ENCODE measurements at places on chromosomes 2 and 18.

- ATAC-seq: no peak
Observed at GRCh38 chr2:86118130-86118529, 12.1 kb downstream of the PTCD3 start.

DNA sequence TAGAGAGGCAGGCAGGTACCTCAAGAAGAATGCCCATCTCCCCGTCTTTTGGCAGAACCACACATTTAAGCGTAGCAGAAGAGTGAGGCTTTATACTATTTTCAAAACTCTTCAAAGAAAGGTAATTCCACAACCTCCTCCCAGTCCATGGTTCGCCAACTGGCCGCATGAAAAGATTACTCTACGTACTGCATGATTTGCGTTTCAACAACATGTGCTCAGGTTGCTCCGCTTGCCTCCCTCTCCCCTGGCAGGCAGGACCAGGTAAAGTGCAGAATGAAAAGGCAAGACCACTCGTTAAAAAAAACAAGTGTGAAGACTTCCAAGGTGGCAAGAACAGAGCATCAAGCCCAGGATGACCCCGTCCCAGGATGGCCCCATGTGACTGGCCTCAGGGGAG lies 143.7 kb downstream of the SP3 start:
- no peak for ATAC-seq

DNA sequence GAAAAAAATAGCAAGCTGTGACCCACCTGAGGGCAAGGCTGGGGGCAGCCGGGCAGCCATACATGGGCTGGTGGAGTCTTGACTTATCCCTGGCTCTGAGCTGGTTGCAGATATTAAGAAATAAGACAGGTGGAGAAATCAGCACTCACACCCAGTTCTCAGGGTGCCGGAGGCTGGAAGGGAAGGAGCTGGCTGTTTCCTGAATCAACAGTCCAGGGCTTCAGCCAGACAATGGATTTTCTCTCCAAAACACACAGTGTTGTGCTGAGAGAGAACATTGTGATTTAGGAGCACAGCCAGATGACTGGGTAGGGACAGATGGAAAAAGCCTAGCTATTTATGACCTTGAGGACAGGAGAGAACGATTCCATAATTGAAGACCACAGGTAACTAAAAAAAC lies 208.8 kb downstream of the LDLRAD4 start:
- no peak for ATAC-seq

DNA sequence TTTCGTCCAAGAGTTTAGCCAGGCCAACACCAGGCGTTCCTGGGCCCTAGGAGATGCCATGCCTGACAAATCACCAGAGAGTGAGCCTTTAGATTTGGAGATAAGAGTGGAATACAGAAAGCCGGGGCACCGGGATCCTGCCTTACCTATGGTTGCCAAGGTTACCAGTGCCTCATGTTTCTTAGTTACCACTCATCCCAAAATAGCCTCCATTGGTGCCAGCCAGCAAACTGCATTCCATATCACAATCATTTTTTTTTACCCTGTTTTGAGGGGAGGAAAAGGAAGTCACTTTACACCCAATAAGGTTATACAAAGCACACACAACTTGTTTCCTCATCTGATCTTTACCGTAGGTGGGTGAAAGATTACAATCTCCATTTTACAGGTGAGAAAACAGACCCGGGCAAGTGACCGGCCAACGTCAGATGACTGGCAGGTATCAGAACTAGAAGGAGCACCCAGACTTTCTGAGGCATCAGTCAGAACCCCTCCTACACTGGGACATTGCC lies 48.3 kb upstream of the PDIA6 start:
- ATAC-seq: no peak

DNA sequence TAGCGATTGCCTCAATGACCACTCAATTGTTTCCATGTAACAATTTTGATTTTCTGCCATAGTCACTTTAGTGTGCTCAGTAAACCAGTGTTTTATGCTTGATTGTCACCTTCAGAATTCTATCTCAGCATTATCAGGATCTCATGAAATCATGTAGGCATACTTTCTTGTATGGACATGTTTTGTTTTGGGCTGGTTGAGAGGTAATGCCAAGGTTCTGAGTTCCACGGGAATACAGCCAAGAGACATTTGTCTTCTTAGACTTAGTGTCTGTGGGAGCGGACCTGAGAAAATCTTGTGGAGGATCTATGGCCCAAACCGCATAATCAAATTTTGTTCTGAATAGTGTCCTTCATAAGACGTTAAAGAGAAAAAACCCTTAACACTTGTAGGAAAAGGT lies 10.2 kb downstream of the MSTN start:
- no peak for ATAC-seq

GRCh38 chr2:73334045-73334444 lies 40.7 kb upstream of the EGR4 start:
- no peak for ATAC-seq

- no peak for ATAC-seq
Observed at GRCh38 chr2:10787176-10787968, 25.2 kb downstream of the PDIA6 start.

DNA sequence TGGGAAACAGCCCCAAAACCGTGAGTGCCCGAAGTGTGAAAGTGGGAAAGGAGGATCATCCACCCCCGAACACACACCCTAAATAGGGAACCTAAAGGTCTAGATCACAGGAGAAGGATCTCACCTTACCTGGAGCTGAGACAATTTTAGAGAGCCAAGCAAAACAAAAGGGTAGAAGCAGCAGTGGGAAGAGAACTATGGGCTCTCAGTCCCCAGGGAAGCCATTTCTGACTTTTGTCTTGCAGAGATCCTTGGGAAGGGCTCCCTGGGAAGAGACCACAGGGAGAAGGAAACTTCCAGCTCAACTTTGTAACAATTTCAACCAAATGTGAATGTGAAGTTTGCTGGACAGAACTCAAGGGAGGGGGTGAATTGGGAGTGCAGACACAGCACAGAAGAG lies 110.6 kb downstream of the WDPCP start:
- no peak for ATAC-seq

GRCh38 chr18:28657961-28658360 lies 481.0 kb upstream of the CDH2 start:
- no peak for ATAC-seq

DNA sequence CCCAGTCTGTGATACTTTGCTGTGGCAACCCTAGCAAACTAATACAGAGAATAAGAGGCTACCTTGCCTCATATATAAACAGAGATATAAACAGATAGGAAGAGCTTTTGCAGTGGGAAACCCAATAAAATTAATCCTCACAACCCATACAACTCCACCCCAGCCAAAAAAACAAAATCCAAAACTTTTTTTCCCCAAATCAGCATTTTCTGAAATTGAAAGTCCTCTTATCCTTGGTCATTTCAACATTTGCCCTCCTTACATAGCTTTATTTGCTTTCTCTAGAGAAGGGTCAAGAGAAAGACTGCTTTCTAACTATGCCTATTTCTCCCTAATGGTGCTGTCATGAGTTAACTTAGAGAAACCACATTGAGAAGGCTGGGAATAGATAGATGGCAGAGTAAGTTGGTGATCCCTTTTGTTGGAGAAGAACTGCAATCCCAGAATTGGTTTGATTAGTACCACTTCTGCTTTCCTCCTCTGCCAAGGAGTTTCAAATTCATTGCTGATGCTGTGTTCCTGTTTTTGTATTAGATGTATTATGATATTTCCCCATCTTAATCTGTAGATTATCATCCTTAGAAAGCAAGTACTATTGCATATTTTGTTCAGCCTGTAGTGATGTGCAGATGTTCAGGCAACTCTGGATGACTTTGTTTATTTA lies 76.5 kb upstream of the B3GNT2 start:
- no peak for ATAC-seq

GRCh38 chr2:50118905-50119702 lies 912.8 kb downstream of the NRXN1 start:
- no peak for ATAC-seq

DNA sequence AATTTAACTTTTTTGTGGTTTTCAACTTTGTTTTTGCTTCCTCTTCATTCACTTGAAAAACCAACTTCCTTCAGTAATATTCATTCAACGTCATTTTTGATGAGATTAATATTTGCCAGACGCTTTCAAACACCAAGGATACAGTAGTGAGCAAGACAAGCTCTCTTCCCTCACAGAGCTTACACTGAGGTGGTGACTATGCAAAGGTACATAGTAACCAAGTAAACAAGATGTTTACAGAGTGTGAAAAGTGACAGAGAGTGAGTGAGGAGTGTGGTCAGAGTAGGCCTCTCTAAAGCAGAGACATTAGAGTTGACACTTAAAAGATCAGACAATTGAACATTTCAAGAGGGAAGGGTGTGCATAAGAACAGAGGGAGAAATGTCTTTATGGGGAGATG lies 155.5 kb downstream of the TMEM247 start:
- peak; percentile 63 for ATAC-seq

- no peak for ATAC-seq
Observed at GRCh38 chr2:125596612-125597011, 1059.3 kb upstream of the GYPC start.

GRCh38 chr18:32771169-32771751 lies 1.6 kb downstream of the KLHL14 start:
- ATAC-seq: no peak

DNA sequence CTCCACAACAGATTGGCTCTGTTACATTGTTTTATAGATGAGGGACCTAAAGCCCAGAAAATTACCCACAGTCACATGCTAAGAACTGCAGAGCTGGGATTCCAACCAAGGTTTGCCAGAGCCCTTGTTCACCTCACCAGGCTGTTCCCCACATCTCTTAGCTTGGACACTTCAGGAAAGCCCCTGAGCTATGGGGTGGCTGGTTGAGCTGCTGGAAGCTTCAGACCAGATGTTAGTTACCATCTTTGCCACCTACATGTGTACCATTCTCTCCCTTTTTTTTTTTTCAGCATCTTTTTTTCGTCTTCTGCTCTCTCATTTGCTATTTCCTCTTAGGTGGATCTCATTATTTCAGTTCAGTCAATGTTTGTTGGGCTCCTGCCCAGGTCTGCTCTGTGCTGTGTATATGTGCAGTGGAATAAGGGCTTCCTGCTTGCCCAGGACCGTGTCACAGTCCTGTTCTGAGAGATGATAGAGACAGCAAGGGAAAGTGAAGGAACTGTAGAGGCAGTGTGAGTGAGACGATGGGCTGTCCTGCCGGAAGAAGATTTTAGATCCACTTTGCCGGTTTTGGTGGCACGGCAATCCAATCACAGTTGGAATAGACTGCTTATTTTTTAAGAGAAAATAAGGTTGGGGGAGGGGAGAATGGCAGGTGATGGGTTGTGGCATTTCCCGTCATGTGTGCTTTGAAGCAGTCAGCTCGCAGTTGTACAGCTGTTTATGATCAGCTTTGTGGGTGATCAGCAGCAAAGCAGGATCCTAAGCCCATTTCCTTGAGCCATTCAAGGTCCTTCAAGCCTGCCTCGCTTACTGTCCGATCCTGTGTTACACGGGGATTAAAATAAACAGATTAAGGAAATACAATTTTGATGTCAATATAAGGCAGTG lies 152.6 kb downstream of the RTN4 start:
- peak; percentile 87 for ATAC-seq

GRCh38 chr2:194661431-194661830 lies 995.6 kb upstream of the SLC39A10 start:
- no peak for ATAC-seq

GRCh38 chr2:218648088-218648786 lies 11.2 kb downstream of the ZNF142 start:
- peak; percentile 81 for ATAC-seq

DNA sequence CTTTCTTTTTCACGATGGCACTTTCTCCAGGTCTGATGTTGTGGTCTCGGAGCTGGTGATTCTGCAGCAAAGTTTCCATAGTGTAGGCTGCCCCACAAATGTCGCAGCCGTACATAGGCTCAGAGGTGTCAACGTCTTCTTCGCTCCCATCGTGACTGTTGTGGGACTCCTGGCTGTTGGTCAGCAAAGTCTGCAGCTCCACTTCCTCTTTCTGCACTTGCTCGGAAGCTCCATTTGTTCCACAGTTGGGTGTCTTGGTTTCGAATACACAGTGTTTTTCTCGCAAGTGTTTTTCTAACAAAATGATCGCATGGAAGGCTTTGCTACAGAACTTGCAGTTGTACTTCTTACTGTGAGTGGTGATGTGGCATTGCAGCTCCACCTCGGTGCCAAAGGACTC lies 126.8 kb downstream of the ZNF521 start:
- ATAC-seq: no peak

- no peak for ATAC-seq
Observed at GRCh38 chr18:37913051-37913450, 347.5 kb upstream of the CELF4 start.

- no peak for ATAC-seq
Observed at GRCh38 chr18:23798824-23799223, 109.6 kb downstream of the LAMA3 start.

- ATAC-seq: no peak
Observed at GRCh38 chr2:88852753-88853402, 161.4 kb downstream of the RPIA start.

- ATAC-seq: peak; percentile 79
Observed at GRCh38 chr2:181165199-181165868, 184.9 kb downstream of the UBE2E3 start.

GRCh38 chr2:224666951-224667553 lies 49.1 kb downstream of the CCDC195 start:
- ATAC-seq: no peak

DNA sequence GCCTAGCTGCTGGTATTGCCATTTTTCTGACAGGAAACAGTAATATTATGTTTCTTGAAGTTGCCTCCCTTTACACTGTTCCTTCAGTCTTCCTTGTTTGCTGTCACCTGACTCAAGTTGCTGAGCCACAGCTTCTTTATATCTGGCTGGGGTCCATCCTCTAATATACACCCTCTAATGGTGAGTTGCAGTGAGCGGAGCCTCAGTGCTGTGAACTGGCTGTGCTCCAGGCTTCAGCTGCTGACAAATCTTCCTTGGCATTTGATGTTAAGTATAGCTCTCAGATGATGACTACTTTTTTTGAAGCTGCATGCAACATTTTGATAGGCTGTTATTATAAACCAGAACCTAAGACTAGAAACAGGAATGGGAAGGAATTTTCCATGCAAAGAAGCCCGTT lies 366.7 kb downstream of the NUP35 start:
- no peak for ATAC-seq

DNA sequence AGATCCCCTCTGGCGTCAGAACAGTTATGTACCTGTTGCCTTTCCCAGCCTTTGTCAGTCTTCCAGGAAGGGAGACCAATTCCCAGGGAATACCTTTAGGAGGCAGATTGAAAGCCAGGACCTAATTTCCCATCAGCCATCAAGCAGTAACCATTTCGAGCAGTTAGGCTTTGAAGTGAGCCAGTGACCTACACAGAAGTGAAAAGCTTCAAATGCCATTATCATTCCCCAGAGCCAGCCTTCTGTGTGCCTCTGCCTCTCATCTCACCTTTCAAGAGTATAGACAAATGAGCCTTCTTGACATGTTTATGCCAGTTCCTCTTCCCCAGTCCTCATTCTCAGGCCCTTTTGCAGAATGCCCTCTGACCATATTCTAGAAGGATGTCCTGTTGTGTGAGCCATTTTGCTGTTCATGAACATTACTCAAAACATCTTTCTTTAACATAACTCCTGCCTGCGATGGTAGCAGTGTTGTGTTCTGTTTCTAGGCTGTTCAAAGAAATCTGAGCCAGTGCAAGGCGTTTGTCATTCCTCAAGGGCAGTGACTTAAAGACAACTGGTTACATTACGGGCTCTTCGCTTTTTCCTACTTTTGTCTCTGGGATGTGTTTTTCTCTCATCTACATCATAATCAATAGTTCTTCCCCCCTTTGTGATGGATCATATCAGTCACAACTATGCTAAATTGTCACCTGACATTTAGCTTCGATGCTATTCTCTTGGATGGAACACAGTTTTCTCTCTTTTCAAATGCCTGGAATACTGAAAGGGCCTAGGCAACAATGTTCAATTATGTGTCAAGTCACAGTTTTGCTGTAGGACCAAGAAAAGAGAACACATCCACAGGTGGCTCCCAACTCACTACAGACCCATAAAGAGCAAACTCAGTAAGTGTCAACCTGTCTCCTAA lies 138.6 kb downstream of the ALK start:
- no peak for ATAC-seq

GRCh38 chr2:1816414-1816911 lies 72.1 kb upstream of the PXDN start:
- ATAC-seq: no peak
